HCT116 (cell line): ENCODE measurements at places on chromosomes 7 and 10. TPM values are rescaled to one million over a fixed set of nuclear protein-coding genes. Genes with fewer than 3 reads are reported as not detected.

- H3K4me1 ChIP-seq, result no peaks in the 10 kb centered on the region
- H3K27ac ChIP-seq, result no peak overlapping the region
- H3K27me3 ChIP-seq, result no peaks in the 10 kb centered on the region
- no peaks in the 10 kb centered on the region for H3K36me3 ChIP-seq
- DNase-seq, result no peak
Observed at GRCh38 chr10:61411706-61412105, 41.5 kb downstream of the TMEM26 start.

- no peaks in the 10 kb centered on the region for H3K36me3 ChIP-seq
- no peak overlapping the region for H3K4me3 ChIP-seq
- H3K4me1 ChIP-seq, result peaks cover 4% of the 10 kb centered on the region; the same call in 1 of the 2 replicates
- no peak overlapping the region for H3K27ac ChIP-seq
- H3K27me3 ChIP-seq, result no peaks in the 10 kb centered on the region
Observed at GRCh38 chr7:76198202-76198601, 3.5 kb upstream of the SRRM3 start.

DNA sequence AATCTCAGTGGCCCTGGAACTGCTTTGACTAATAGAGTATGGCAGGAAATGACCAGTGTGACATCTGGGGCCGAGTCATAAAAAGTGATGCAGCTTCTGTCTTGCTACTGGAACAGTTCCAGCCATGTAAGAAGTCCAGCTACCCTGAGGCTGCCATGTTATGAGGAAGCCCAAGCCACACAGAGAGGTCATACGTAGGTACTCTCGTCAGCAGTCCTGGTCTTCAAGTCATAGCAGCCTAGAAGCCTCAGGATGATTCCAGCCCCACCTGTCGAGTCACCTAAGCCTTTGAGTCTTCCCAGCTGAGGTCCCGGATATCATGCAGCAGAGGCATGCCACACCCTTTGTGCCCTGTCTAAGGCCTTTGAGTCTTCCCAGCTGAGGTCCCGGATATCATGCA, 92.1 kb downstream of the PPP1R3C start:
- no peaks in the 10 kb centered on the region for H3K36me3 ChIP-seq
- no peak overlapping the region for H3K27ac ChIP-seq
- no peaks in the 10 kb centered on the region for H3K27me3 ChIP-seq
- peak; percentile 4 for DNase-seq
- no peak overlapping the region for H3K4me3 ChIP-seq

DNA sequence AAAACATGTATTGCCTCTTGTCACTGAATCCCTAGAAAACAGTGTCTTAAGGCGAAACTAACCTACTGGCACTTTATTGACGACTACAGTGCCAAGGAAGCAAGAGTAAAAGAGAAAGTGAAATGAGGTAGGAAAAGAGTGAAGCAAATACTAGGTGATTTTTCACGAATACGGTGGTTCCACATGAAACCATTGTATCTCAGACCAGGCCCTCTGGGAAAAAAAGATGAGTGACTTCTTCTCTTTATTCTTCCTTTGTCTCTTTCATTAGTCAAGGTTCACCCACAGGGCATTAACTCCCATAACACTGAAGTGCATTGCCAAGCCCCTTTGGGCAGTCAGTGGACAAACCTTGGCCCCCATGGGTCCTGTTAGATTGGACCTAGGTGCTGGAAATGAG, 16.2 kb upstream of the MACC1 start:
- H3K4me3 ChIP-seq, result no peak overlapping the region
- H3K27ac ChIP-seq, result no peak overlapping the region
- no peaks in the 10 kb centered on the region for H3K27me3 ChIP-seq
- no peak for DNase-seq
- no peaks in the 10 kb centered on the region for H3K36me3 ChIP-seq
- H3K4me1 ChIP-seq, result peaks cover 15% of the 10 kb centered on the region

DNA sequence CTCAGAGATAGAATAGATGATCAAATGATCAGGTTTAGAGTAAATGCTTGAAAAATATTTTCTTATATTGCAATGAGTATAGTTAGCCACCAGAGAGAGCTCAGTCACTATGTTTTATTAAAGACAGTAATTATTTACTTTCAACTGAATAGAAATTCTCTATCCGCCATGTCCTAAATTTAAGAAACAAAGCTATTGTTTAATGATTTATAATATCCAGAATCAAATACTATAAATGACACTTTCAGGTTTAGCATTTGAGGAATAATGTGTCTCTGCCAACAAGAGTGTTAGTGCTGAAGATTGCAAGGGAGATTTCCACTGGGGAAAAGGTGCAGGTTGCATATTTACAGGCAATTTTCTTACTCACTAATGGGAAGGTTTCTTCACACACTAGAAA, 184.7 kb downstream of the DGKB start:
- no peak overlapping the region for H3K27ac ChIP-seq
- no peaks in the 10 kb centered on the region for H3K27me3 ChIP-seq
- DNase-seq, result no peak

GRCh38 chr7:144391823-144392255, 11.7 kb downstream of the NOBOX start:
- DNase-seq, result peak; percentile 54
- H3K27ac ChIP-seq, result no peak overlapping the region
- no peaks in the 10 kb centered on the region for H3K4me1 ChIP-seq
- no peaks in the 10 kb centered on the region for H3K27me3 ChIP-seq
- no peak overlapping the region for H3K4me3 ChIP-seq

- H3K36me3 ChIP-seq, result peaks cover 33% of the 10 kb centered on the region
- H3K27ac ChIP-seq, result no peak overlapping the region
- no peaks in the 10 kb centered on the region for H3K4me1 ChIP-seq
Observed at GRCh38 chr10:103333934-103334520, 16.9 kb downstream of the PCGF6 start.

DNA sequence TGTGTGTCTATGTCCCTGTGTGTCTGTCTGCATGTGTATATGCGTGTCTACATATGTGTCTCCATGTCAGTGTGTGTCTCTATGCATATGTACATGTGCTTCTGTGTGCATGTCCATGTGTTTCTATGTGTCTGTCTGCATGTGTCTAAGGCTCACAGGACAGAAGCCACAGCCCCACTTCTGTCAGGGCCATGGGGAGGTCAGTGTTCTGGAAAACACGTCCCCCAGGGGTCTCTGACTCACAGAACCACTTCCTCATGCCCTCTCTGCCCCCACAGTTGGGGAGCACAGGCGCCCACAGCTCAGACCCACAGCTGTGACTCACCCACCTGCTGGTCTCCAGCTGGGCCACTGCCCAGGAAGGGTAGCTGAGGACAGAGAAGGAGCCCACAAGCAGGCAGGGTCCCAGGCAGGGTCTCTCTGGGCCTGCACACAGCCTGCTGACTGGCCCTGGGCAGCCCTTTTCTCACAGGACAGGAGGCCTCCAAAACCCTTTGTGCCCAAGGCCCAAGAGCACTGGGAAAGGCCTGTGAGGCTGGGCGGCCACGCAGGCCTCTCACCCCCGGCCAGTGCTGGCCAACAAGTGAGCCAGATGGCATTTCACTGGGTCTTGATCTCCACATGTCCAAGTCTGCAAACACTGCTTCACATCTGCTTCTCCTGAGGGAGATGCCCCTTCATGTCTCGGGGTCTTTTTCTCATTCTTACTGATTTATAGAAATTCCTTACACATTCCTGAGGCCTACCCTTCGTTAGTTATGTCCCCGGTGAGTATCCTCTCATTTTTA, 102.9 kb upstream of the FAM20C start:
- H3K4me3 ChIP-seq, result no peak overlapping the region
- H3K27ac ChIP-seq, result no peak overlapping the region
- H3K27me3 ChIP-seq, result peaks cover 17% of the 10 kb centered on the region; the same call in 1 of the 2 replicates
- no peak for DNase-seq

DNA sequence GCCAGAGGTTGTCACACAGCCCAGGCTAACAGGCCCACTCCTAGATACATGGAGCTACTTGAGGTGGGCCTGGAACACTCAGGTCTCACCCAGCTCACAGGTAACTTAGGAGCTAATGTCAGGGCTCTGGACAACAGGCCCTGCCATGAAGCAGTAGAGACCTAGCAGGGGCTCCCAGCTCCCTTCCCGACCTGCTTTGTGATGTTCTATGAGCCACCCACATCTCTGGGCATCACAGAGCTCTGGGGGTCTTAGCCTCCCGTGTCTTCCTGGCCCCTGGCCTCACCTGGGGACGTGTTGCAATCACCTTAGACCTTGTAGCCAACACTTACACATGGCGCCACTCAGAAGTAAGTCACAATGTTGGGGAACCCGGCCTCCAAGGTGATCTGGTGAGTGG, 12.4 kb downstream of the WDFY4 start:
- no peaks in the 10 kb centered on the region for H3K4me1 ChIP-seq
- H3K36me3 ChIP-seq, result no peaks in the 10 kb centered on the region
- H3K27me3 ChIP-seq, result peaks cover 33% of the 10 kb centered on the region
- no peak overlapping the region for H3K27ac ChIP-seq
- H3K4me3 ChIP-seq, result no peak overlapping the region
- no peak for DNase-seq

GRCh38 chr7:151925446-151926335, 30.6 kb upstream of the GALNTL5 start:
- no peaks in the 10 kb centered on the region for H3K36me3 ChIP-seq
- H3K4me3 ChIP-seq, result no peak overlapping the region
- H3K27me3 ChIP-seq, result no peaks in the 10 kb centered on the region
- no peak for DNase-seq

DNA sequence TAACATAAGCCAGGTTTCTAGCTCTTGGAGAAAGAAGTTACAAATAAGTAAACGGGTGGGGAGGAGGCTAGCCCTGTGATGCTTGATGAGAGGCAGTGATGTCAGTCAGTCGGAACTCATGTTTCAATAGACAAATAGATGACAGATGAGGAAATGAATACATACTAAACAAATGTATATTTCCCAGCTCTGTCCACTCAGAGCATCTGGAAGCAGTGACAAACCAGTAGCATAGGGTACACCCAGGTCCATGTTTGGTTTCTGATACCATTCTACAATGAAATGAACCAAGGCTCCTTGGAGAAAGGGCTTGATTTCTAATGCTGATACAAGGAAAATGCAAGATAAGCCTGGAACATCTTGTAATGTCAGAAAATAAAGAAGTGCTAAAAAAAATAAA, 30.6 kb downstream of the PODXL start:
- no peak for DNase-seq
- H3K27ac ChIP-seq, result no peak overlapping the region
- H3K36me3 ChIP-seq, result no peaks in the 10 kb centered on the region
- H3K4me3 ChIP-seq, result no peak overlapping the region
- peaks cover 23% of the 10 kb centered on the region for H3K4me1 ChIP-seq

DNA sequence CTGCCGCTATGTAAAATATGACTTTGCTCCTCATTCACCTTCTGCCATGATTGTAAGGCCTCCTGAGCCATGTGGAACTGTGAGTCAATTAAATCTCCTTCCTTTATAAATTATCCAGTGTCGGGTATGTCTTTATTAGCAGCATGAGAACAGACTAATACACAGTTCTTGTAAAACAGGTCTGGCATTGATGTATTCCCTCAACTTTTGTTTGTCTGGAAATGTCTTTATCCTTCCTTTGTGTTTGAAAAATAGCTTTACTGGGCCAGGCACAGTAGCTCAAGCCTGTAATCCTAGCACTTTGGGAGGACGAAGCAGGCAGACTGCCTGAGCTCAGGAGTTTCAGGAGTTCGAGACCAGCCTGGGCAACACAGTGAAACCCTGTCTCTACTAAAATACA, 14.5 kb downstream of the IPMK start:
- H3K36me3 ChIP-seq, result no peaks in the 10 kb centered on the region
- no peak overlapping the region for H3K4me3 ChIP-seq
- no peaks in the 10 kb centered on the region for H3K27me3 ChIP-seq
- no peak for DNase-seq
- H3K4me1 ChIP-seq, result no peaks in the 10 kb centered on the region

GRCh38 chr10:47031901-47032465, 120.8 kb downstream of the PTPN20 start:
- no peak overlapping the region for H3K27ac ChIP-seq
- no peaks in the 10 kb centered on the region; the same call in 1 of the 2 replicates for H3K27me3 ChIP-seq
- no peaks in the 10 kb centered on the region for H3K4me1 ChIP-seq
- H3K36me3 ChIP-seq, result no peaks in the 10 kb centered on the region
- DNase-seq, result no peak

GRCh38 chr7:141649865-141650634, 51.9 kb downstream of the DENND11 start:
- H3K36me3 ChIP-seq, result no peaks in the 10 kb centered on the region
- H3K4me1 ChIP-seq, result no peaks in the 10 kb centered on the region
- H3K4me3 ChIP-seq, result no peak overlapping the region
- no peak overlapping the region for H3K27ac ChIP-seq
- no peaks in the 10 kb centered on the region for H3K27me3 ChIP-seq

The LRRD1 gene
- total RNA-seq, result not detected

The GIMAP8 gene
- 0.15 TPM for total RNA-seq

The MYL10 gene
- total RNA-seq, result not detected

The AKR1C4 gene
- not detected for total RNA-seq

The LIPF gene
- not detected for total RNA-seq

The APBB1IP gene
- 0.27 TPM for total RNA-seq

The TUBB8 gene
- total RNA-seq, result 0.39 TPM
